HFFc6 (cell line): ENCODE measurements at places on chromosomes 1 and 21. TPM values are rescaled to one million over a fixed set of nuclear protein-coding genes. Genes with fewer than 3 reads are reported as not detected.

CELF3 gene
- not detected in 3 replicates for total RNA-seq

- DNase-seq = peak; percentile 21
- H3K36me3 ChIP-seq = no peaks in the 10 kb centered on the region
- H3K27ac ChIP-seq = no peak overlapping the region
- H3K4me1 ChIP-seq = peaks cover 28% of the 10 kb centered on the region
- no peak overlapping the region for H3K4me3 ChIP-seq
- H3K27me3 ChIP-seq = peaks cover 13% of the 10 kb centered on the region
These were observed 36.3 kb upstream of the PAXBP1 start for GRCh38 chr21:32807717-32808380.

TMCO4 gene
- total RNA-seq = 16.3 and 27.8 TPM in 2 replicates

- no peaks in the 10 kb centered on the region; the same call in 1 of the 2 replicates for H3K27me3 ChIP-seq
- H3K36me3 ChIP-seq = no peaks in the 10 kb centered on the region; the same call in 1 of the 2 replicates
- H3K27ac ChIP-seq = no peak overlapping the region; the same call in 1 of the 2 replicates
- H3K4me1 ChIP-seq = peaks cover 38% of the 10 kb centered on the region
These were observed 2.1 kb downstream of the CDC7 start for GRCh38 chr1:91502672-91503184.

- no peak overlapping the region for H3K27ac ChIP-seq
- no peak overlapping the region for H3K4me3 ChIP-seq
- no peak for DNase-seq
- H3K27me3 ChIP-seq = no peaks in the 10 kb centered on the region; the same call in none of the 2 replicates
- H3K4me1 ChIP-seq = peaks cover 23% of the 10 kb centered on the region
These were observed 22.8 kb upstream of the ABCA4 start for GRCh38 chr1:94143809-94144176.

- DNase-seq = no peak
- H3K36me3 ChIP-seq = no peaks in the 10 kb centered on the region
- H3K4me1 ChIP-seq = no peaks in the 10 kb centered on the region
- no peak overlapping the region for H3K4me3 ChIP-seq
- no peaks in the 10 kb centered on the region for H3K27me3 ChIP-seq
These were observed 49.7 kb downstream of the GPR52 start for GRCh38 chr1:174497478-174497877.

GRCh38 chr1:111911776-111912515, 77.5 kb downstream of the KCND3 start:
- no peak overlapping the region for H3K27ac ChIP-seq
- H3K4me1 ChIP-seq = no peaks in the 10 kb centered on the region
- no peak overlapping the region for H3K4me3 ChIP-seq
- H3K27me3 ChIP-seq = peaks cover 12% of the 10 kb centered on the region; the same call in 1 of the 2 replicates
- no peak for DNase-seq
- H3K36me3 ChIP-seq = no peaks in the 10 kb centered on the region

DNA sequence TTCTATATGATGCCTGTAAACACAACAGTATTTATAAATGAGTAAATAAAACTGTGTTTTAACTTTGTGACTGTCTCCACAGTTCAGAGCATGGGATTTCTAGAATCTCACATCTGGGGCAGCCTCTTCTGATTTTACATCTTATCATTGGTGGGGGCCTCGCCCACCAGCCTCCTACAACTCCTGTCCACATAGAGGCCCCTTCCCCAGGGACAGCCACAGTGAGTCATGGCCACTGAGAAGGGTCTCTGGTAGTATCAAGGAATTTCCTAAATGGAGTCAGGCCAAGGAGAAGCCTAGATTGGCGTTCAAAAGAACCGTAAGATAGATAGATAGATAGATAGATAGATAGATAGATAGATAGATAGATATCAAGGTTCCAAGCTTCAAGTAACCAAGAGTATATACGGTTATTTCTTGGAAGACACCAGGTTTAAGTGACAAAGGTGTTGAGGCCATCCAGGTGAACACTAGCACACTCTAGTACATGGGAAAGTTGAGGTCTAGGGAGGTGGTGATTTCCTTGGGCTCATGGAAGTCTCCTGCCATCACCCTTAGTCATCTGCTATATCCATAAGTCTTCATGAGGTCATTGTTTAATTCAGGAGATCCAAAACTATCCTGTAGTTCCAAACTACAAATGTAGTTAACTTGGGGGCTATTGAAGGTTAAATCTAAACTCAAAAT, 121.6 kb downstream of the SYT2 start:
- H3K27ac ChIP-seq = peak overlapping the region; percentile 99
- peaks cover 3% of the 10 kb centered on the region for H3K27me3 ChIP-seq
- peaks cover 87% of the 10 kb centered on the region for H3K4me1 ChIP-seq

- H3K4me3 ChIP-seq = peak overlapping the region; percentile 96
- H3K4me1 ChIP-seq = peaks cover 43% of the 10 kb centered on the region
- no peaks in the 10 kb centered on the region; the same call in 1 of the 2 replicates for H3K27me3 ChIP-seq
These were observed 644 bp downstream of the UBE4B start for GRCh38 chr1:10033359-10033845.

DNA sequence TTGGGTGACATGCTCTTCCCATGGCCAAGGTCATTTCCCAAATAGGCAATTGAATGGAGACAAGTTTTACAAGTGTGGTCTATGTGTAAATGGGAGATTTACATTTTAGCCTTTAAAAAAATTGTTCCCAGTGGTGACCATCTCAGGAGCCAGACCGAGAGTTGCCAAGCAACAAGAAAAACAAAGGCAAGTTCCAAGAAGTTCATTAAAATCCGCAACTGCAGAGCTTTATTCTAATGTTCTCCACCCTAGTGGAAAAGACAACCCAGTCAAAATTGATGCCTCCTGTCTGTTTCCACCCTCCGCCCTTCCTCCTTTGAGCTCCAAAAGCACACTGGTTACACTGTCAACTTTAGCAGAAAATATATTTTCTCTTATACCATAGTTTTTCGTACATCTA, 33.2 kb upstream of the CD55 start:
- DNase-seq = no peak
- no peaks in the 10 kb centered on the region for H3K36me3 ChIP-seq
- H3K27ac ChIP-seq = no peak overlapping the region

TRNP1 gene
- 232 to 265 TPM (median 251 TPM) in 3 replicates for total RNA-seq

DNA sequence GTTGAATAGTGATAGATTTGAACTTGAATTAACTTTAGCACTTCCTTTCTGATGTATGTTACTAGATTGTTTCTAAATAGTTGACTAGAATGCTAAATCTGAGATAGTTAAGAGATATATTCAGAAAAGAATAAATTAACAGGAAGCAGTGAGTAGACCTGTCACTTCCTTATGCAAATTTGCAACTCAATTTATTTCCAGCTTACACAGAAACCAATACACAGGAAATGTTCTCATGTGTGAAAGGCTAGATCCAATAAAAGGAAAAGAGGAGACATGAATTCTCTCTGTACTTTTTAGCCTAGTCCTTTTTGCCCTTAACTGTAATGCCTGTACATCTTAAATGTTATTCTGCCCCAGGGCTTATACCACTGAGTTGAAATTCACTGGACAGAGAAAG, 522.3 kb downstream of the COL11A1 start:
- no peaks in the 10 kb centered on the region for H3K27me3 ChIP-seq
- H3K36me3 ChIP-seq = 0 out of 2 replicates have a peak, but pooled peaks cover 6% of the 10 kb centered on the region
- no peak for DNase-seq
- H3K4me3 ChIP-seq = no peak overlapping the region
- no peak overlapping the region for H3K27ac ChIP-seq

DENND2D gene
- total RNA-seq = 1.1 and 3.7 TPM in 2 replicates

TRAF3IP3 gene
- 0.24 TPM in 1 of 3 replicates, not detected in the others for total RNA-seq

NEGR1 gene
- total RNA-seq = 45.3 to 64.7 TPM (median 61.3 TPM) in 3 replicates

DNA sequence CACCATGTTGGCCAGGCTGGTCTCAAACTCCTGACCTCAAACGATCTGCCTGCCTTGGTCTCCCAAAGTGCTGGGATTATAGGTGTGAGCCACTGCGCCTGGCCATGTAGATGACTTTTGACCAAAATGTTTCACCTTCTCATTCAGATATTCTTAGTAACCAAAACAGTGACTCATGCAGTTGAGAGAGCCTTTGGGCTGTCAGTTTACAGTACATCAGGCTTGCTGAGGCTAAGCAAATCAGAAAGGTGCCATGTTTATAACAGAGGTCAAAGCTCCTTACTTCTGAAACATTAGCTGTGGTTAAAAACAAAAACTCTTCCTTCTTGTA, 21.0 kb downstream of the CNIH4 start:
- peak overlapping the region; percentile 36; the same call in 1 of the 2 replicates for H3K4me3 ChIP-seq
- peak overlapping the region; percentile 74 for H3K27ac ChIP-seq
- peak; percentile 54 for DNase-seq
- peaks cover 33% of the 10 kb centered on the region for H3K4me1 ChIP-seq
- H3K36me3 ChIP-seq = peaks cover 34% of the 10 kb centered on the region

TTC34 gene
- 0.09 to 0.18 TPM (median 0.13 TPM) in 3 replicates for total RNA-seq

SLC30A2 gene
- total RNA-seq = not detected in 3 replicates
